Stimulated activated CD8-positive, alpha-beta memory T cell treated with anti-CD3 and anti-CD28 coated beads, Interleukin-4, amount 100 ng/mL, for 4 hours (primary cell): ENCODE measurements at places on chromosomes 7 and 10.

DNA sequence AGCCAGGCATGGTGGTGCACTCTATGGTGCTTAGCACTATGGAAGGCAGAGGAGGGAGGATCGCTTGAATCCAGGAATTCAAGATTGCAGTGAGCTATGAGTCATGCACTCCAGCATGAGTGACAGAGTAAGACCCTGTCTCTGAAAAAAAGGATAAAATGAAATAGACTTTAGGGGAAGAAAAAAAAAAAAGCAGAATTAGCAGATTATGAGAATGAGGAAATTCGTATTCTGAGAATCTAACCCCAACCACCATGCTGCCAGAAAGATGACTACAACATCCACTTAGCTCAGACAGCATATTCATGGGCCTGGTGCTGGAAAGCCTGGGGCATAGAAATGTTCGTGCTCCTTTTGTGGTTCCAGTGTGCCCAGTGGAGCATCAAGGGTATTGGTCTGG lies 63.3 kb downstream of the TMEM26 start:
- DNase-seq: no peak

DNA sequence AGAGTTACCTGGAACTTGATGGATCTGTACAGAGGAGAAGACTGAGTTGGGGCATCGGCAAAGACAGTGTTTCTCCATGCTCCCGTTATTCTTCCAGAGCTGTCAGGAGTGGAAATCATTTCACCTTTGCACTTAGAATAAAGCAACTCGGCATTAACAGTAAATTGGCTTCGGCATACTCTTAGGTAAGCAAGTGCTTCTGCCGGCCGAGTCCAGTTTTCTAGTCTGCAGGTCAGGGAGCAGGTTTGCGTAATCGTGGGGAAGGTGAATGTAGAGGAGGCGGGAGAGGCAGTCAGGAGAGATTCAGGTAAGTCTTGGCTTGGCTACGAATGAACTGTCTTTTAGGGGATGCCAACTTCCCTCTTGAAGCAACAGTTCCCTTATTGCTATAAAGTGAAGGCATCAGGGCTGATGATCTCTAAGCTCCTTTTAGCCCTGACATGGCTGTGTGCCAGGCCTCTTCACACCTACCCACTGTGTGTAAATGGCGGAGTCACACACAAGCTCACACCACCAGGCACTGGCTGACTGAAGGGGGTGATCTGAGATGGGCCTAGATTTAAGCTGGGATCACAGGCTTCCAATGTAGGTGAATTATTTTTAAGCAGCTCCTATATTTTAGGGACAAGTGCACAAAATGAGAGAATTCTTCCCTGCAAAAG lies 127.1 kb downstream of the GATA3 start:
- no peak for DNase-seq

GRCh38 chr7:8227261-8227660 lies 34.7 kb downstream of the ICA1 start:
- DNase-seq: no peak

GRCh38 chr7:4796453-4796852 lies 21.0 kb downstream of the AP5Z1 start:
- no peak for DNase-seq

- DNase-seq: no peak
Measured at GRCh38 chr7:108613147-108613948, 43.7 kb downstream of the DNAJB9 start.

DNA sequence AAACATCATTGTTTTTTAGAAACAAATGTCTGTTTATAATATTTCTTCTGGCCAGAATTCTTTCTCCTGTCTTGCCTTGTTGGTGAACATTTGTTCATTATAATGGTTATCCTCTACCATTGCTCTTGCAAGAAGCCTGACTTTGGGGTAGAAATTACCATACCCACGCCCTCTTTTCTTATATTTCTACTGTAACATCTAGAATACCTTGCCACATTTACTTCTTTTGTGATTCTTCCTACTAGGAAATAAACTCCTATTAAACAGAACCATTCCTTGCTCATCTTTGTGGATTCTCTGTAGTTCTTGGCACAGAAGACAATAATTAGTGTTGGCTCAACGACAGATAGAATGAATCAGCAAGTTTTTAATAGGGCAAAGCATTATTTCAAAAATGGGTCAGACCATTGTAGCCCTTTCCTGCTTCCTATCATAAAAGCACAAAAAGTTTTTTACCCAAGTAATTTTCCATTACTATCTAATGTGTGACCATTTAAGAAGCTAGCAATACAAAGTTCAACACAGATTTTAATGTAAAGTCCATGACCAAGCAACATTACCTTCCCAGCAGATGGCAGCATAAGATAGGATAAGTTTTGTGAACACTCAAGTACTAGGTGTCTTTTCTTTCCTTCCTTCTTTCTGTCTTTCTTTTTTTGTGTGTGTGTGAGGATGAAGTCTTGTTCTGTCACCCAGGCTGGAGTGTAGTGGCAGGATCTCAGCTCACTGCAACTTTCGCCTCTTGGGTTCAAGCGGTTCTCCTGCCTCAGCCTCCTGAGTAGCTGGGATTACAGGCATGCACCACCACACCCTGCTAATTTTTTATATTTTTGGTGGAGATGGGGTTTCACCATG lies 270.4 kb downstream of the HGF start:
- DNase-seq: no peak

DNA sequence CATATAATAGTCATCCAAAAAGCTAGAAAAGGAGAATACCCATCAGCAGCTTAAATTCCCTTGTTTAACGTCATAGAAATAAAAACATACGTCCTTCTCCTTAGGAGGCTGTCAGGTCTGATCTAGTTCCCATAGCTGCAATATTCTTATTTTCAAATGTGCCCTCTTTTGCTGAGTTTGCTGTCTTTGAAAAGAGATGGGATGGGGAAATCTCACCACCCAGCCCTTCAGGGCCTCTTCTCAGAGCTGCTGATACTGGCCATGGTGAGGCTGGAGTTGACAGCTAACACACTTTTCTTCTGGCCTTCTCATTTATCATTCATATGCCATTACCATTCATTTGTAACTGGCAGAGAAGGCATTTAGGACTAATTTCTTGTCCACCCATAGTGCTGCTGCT lies 5.1 kb upstream of the PCGF5 start:
- DNase-seq: no peak

GRCh38 chr7:44709011-44709915 lies 39.4 kb upstream of the ZMIZ2 start:
- DNase-seq: no peak

DNA sequence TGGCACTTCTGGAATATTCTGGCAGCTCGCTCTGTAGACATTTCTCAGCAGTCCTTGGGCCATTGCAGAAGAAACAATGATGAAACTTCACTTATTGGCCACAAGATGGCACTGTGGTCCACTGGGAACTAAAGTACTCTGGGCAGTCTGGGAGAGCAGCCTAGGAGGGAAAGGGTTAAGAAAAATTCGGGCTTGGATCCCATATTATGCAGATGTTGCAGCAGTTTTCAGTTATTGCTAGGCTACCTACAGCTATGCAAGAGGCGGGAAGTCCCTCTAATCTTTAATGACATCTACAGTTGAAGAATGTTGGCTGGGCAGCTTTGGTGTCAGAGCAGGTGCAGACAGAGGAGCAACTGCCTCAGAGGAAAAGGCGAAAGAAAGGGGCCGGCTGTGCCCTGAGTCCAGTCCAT lies 201.7 kb upstream of the PRSS58 start:
- DNase-seq: no peak

GRCh38 chr10:110529596-110530011 lies 31.9 kb downstream of the DUSP5 start:
- DNase-seq: peak; percentile 24

- no peak for DNase-seq
Measured at GRCh38 chr10:132236881-132237280, 50.1 kb downstream of the DPYSL4 start.

DNA sequence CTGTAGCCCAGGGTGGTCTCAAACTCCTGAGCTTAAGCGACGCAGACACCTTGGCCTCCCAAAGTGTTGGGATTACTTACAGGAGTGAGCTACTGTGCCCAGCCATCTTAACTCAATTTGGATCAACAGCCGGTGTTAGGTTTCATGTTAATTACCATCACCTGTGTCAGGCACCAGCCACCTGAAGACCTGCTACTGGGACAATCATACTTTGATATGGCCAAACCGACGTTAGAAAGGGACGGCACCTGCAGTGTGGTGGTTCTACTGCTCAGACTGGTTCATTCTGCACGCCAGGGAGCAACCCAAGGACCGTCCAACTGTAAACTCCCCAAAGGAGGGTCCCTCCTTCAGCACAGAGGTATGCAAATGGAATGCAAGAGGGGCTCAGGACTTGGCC lies 74.2 kb upstream of the CYTH3 start:
- DNase-seq: no peak

DNA sequence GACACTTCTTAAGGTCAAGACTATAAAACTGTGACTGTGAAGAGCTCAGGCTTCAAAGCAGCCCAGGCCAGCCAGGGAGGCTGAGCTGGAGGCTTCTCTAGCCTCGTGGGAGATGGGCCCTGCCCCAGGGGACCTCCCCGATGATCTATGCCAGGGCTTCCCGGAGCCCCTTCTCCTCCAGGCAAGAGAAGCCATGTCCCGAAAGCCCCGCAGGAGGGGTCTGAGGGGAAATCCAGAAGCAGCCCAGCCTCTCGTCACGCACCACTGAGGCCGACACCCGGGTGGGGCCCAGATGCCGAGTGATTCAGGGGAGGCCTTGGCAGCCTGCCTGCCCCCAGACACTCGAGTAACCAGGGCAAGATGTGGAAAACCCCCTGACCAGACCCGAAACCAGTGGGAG lies 63.7 kb downstream of the PROSER2 start:
- DNase-seq: no peak

DNA sequence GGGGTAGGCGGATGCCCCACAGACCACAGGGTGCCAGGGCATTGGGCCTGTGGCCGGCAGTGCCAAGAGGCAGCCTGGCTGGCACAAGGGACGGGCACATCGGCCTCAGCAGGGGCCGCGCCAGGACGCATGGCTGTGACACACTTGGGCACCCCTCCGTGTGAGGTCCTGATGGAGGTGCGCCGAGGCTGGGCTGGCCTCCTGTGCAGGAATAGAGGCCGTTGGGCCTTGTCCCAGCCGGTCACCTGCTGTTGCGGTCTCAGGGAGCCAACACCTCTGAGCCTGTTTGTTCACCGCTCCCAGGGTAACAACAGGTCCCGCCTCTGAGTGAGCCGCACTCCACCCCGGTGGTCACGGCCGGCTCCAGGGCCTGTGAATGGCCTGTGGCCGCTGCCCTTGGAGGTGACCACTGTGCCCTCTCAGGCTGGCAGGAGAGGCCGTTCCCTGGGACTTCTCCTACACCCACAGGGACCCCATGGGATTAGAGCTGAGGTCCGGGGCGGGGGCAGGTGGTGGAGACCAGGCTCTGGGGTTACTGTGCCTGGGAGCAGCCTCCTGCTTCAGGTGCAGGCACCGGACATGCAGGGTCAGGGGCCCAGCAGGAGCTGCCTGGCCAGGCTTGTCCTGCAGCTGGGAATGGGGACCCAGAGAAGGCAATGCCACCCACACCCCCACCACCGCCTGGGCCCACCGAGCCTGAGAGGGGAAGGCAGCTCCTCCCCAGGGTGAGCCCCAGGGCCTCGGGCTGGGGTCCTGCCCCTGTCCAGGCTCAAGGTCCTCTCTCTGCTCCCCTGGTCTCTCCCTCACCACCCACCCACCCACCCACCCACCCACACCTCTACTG lies 12.0 kb downstream of the PWWP2B start:
- DNase-seq: no peak

- DNase-seq: no peak
Measured at GRCh38 chr10:78851647-78852046, 217.1 kb upstream of the ZMIZ1 start.

DNA sequence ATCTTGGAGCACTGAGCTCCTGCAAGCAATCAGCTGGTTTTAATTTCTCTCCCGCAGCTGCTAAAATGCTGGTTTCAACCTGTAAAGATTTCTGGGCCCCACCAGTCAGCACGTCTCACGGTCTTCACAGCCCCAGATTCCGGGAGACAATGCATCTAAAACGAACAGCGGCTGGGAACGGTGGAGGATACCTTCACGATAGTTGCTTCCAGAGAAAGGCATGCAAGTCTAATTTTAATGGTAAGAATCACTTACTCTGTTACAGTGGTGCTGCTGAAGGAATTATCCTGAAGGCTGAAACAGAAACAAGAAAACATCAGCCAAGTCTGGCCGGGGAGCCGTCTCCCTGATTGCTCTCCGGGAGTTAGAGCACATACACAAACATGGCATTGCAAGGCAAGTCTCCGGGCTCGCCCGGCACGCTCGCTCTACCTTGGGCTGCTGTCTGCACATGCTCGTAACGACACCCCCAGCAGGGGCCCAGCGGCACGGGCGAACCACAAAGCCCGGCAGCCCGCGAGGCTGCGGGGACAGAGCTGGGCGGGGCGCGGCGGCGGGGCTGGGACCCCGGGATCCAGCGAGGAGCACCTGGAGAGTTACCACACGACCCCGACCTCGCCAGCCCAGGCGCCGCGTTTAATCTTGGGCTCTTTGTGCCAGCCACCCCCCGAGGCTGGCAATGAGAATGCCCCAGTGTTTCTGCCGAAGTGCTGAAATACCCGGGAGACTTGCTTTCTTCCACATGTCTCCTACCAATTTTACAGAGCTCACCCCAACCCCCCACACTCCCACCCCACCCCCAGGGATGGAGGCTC lies at the start of gene FAM13C:
Gene FAM13C, minus strand, starts transcription at position 406 of the 815 bp plus-strand sequence. Its CDS starts 89 bp downstream, at position 317.
- DNase-seq: no peak

DNA sequence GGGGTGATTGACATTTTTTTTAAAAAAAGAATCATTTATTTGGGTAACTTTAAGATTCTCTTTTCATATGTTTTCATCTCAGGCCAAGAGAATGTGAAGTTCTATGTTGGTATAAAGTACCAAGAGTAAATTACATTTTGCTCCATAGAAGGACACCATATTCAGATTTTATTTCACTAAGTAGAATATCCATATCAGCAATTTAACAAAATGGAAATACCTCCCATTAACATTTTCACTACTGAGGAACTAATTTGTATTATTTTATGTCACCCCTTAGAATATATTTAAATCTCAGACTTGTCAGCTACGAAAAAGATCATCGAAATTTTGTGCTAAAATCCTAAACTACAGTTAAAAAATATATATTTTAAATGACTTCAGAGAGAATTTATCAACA lies 274.3 kb downstream of the SEMA3D start:
- DNase-seq: no peak

- no peak for DNase-seq
Measured at GRCh38 chr7:46156086-46156485, 235.0 kb upstream of the IGFBP3 start.

DNA sequence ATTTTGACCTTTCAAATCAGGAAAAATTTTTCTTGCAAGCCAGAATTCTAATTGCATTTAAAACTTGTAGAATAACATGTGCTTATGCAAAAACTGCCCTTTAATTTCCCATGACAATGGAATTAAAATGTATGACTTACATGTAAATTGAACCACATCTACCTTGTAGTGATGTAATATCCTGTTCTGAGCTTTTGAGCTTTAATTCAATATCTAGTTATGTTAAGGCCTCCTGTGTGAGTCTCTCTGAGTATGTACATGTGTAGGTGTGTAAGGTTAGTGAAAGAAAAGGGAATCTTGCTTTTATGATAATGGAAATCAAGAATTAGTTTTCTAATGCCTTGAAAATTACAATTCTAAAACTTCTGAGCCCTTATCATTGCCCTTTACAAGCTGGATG lies 344.8 kb upstream of the AKR1E2 start:
- no peak for DNase-seq

DNA sequence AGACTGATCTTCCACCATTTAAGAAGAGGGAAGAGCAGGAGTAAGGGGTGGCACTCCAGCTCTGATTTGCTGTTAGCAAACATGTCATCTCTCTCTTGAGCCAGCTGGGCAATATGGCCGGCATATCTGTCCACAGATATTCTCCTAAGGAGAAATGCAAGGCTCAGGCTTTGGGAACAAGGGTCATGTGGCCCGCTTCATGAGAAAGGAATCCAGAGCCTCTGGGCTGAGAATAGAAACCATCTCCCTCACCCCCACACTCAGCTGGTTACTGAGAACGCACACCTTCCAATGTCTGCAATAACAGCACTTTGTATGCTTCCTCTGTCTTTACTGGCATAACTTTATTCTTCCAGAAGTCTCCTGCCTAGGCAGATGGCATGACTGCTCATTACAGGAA lies 171.2 kb downstream of the ELMO1 start:
- no peak for DNase-seq
